NCI-H748 treated with DMSO at 0.1 percent for 48 hours (cell line): ENCODE measurements at places on chromosomes 1 and 21.

GRCh38 chr1:231952154-231952553 lies 325.6 kb downstream of the DISC1 start:
- no peak for DNase-seq

DNA sequence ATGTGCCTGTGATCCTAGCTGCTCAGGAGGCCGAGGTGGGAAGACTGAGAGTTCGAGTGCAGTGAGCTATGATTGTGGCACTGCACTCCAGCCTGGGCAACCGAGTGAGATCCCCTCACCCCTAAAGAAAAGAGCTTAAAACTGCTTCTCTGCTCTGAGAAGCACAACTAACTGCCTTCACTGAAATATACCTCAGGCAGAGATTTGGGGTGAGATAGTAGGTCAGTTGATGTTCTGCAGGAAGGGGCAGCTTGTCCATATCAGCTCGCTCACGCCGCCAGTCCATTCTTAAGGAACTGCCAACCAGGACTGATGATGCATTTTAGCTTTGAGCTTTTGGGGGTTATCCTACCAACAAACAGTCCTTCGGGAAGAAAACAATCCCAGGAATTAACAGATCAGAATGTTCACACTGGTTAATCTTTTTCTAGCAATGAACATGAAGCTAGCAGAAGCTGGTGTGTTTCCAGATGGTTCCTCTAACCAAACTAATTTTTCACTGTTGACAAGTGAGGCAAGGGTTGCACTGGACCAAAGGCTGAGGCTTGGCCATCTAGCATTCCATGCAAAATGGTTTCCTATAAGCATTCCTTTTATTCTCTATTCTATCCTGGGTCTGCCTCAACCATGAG lies 31.6 kb downstream of the LHX4 start:
- DNase-seq: no peak

DNA sequence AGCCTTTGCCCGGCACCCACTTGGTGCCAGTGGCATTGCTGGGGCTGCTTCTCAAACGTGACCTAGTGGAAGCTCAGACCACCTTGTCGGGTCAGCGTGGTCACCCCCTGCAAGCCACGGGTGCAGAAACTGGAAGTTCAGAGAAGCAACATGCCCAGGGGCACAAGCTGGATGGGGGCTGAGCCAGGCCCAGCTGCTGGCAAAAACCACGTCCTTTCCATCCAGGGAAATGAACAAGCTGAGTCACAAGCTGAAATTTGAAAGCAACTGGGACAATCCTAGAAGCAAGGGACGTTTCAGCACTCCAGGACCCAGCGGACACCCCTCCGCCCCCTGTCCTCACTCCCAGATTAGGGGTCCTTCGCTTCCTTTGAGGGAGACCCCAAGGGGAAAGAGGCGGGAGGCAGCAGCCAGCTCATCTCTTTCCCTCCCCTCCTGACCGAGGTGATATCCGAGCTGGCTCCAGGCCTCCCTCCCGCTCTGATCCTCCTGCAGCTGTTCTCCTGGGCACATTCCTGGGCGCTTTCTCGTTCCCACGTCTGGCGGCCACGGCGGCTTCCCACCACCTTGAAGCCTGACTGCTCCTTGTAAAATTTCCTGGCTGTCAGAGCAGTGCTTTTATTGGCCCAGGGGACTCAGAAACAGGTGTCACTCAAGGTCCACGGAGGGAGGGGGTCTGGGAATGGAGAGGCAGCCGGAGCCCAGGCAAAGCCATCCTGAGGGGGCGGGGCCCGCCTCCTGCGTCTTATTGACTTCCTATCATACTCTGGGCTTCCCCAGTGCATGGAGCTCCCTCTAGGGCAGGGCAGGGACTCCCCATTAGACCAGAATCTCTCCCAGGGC lies 62.8 kb downstream of the PAX7 start:
- no peak for DNase-seq

DNA sequence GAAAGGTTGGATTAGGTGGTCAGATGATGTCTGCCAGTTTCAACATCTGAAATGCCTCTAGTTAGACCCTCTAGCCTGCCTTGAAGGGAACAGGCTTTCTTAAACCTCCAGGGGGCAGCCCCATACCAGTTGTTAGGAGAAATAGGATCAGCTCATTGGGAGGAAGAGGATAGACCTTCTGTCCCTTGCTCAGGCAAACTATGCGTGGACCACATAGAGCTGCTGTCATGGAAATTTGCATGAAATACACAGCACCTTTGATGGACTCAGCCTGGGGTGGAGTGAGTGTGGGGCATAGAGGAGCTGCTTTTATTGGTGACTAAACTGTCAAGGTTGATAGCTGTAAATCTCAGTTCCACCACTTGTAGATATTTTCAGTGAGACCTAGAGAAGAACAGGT lies 38.4 kb upstream of the SPAG17 start:
- no peak for DNase-seq

DNA sequence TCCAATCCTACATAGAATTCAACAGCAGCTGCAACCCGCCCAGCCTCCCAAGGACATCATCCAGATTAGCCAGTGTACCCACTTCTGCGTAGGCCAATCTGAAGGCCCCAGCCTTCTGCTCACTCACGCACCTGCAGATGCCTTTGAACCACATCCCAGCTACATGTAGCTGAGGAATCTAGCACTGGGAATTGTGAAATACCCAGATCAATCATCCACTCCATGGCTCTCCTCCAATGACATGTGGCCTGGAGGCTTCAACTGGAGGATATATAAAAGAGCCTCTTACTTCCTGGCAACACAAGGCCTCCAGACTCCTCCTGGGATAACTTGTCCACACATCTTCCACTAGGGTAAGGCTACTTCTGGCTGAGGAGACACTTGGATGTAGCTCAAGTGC lies at the start of gene LCE6A:
Gene LCE6A (plus strand): TSS at position 301 of the 400 bp plus-strand sequence. CDS start 665 bp downstream, outside the sequence.
- no peak for DNase-seq

GRCh38 chr1:206128196-206128595 lies 11.0 kb upstream of the AVPR1B start:
- DNase-seq: no peak

DNA sequence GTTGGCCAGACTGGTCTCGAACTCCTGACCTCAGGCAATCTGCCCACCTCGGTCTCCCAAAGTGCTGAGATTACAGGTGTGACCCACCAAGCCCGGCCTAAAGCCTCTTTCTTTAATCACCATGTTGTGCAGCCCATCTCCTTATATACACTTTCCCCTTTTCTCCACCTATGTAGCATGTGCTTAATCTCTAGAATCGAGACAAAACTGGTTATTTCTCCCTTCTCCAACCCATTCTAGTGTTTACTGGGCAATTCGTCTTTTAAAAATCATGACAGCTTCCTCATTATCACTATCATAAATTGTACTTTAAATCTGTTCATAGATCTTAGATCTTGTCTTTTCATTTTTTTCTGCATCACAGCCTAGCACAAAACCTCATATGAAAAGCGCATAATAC lies 285.7 kb downstream of the PDE4B start:
- DNase-seq: no peak

- DNase-seq: no peak
Measured at GRCh38 chr1:184193451-184193850, 141.9 kb downstream of the TSEN15 start.

- no peak for DNase-seq
Measured at GRCh38 chr1:99315305-99315704, 51.0 kb downstream of the PLPPR4 start.

GRCh38 chr1:150320667-150320978 lies 710 bp upstream of the PRPF3 start:
- no peak for DNase-seq

DNA sequence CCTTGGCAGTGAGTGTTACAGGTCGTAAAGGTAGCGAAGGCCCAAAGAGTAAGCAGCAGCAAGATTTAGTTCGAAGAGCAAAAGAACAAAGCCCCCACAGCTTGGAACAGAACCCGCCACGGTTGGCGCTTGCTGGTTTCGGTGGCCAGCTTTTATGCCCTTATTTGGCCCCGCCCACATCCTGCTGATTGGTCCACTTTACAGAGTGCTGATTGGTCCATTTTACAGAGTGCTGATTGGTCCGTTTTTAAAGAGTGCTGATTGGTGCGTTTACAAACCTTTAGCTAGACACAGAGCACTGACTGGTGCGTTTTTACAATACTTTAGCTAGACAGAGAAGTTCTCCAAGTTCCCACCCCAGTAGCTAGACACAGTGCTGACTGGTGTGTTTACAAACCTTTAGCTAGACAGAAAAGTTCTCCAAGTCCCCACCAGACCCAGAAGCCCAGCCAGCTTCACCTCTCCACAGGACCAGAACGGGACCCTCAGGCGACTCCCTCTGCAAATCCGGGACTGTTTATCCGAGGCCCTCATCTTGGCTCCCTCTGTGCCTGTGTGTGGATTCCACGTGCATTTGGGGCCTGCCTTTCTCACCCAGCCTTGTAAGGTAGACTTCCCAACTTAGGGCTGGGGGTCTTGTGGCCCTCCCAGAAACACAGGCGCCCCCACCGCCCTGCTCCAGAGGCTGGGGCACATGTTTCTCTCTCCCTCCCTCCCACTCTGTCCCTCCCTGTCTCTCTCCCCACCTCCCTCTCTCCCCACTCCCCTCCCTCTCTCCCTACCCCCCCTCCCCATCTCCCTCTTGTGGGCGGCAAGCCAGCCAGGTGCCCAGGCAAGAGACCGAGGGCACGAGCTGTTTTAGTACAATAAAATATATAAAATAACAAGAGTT lies 12.6 kb downstream of the FTCD start:
- DNase-seq: no peak

DNA sequence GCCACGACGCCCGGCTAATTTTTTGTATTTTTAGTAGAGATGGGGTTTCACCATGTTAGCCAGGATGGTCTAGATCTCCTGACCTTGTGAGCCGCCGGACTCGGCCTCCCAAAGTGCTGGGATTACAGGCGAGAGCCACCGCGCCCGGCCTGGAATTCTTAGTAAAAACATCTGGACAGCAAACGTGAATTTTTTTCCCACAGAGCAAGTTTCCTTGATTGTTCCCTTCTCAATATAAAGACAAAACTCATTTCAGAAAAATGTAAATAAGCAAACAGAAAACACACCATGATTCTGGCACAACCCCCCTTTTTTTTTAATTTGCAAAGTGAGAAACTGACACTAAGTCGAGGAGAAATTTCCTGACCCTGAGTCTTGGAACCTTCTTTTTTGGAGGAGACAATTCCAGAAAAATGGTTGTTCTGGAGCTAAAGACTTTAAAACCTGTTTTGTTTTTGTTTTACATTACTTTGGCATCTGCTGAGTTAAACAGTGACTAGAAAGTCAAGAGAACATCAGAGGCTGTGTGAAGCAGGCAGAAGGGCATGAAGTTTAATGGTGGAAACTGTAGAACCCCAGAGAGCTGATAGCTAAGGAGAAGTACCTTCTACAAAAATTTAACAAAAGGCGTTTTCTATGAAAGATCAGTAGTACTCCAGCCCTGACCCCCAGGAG lies 10.3 kb upstream of the HMGCS2 start:
- no peak for DNase-seq

GRCh38 chr1:244735404-244735803 lies 82.5 kb downstream of the DESI2 start:
- DNase-seq: no peak

- DNase-seq: no peak
Measured at GRCh38 chr1:235486321-235486720, 17.9 kb downstream of the B3GALNT2 start.

GRCh38 chr1:55021942-55022546 lies 17.3 kb upstream of the PCSK9 start:
- peak; percentile 58 for DNase-seq

DNA sequence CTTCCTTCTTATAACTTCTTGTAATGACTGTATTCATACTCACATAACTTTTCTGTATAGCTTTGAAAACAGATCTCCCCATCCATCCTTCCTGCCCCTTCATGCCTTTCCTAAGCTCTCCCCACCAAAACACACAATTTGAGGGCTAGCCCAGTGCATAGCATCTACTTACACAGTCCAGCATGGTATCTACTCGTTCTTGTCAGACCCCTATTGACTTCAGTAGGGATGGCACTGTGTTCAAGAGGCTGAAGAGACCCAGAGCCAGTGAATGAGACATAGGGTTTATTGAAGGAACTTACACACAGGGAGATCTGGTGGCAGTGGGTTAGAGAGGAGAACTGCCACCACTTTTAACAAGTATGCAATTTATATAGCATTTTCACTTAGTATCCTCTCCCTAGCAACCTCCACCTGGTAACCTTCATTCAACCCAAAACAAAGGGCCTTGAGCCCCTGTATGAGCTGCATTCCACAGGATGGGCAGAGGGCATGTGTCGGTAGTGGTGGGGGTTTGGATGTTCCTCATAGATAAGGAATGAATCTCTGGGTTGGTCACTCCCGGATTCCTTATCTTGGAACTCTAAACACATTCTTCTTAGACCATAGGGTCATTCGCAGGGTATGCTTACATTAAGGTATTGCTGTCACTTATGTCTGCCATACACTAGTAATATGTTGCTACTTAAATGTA lies 64.9 kb upstream of the GNG12 start:
- DNase-seq: no peak

DNA sequence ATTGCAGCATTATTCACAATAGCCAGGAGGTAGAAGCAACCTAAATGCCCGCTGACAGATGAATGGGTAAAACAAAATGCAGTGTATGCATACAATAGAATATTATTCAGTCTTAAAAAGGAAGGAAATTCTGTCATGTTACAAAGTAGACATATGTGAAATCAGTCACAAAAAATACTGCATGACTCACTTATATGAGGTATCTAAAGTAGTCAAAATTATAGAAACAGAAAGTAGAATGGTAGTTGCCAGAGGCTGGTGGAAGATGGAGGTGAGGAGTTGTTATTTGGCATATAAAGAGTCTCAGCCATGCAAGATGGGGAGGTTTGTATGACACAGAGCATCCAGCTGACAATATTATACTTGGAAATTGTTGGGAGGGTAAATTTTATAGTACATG lies 43.0 kb upstream of the EGLN1 start:
- DNase-seq: no peak

- DNase-seq: no peak
Measured at GRCh38 chr1:10001016-10001665, 4.1 kb downstream of the RBP7 start.

DNA sequence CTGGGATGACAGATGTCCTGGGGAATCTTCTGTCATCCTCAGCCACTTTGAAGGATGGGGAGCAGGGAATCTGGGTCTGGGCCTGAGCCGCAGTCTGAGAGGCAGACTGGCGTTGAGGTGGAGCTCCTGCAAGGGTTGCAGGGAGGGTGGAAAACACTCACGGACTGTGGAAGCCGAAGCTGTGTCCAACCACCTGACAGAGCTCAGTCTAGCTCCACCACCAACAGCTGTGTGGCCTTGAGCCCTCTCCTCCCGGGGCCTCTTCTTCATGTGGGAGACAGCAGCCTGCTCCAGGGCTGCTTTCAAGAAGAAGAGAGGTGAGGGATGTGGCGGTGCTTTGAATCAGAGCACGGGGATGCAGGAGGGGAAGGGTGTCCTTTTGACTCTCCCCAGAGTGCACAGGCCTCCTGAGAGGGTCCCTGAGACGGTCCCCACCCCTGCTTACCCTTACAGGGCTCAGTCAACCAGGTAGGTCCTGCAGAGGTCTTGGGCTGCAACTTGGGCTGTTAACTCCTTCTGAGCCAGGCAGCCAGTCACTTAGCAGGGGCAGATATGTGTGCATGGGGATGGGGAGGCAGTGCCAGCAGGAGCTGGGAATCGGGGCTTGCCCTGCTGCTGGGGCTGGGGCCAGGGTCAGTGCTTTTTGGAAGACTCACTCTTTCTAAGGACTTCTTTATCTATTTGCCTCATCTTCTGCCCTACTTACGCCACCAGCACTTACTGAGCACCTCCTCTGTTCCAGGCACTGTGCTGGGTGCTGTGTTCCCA lies 216.3 kb downstream of the PTPRU start:
- DNase-seq: no peak

- DNase-seq: no peak
Measured at GRCh38 chr1:108142773-108143394, 57.3 kb downstream of the SLC25A24 start.
